ENCODE measurements at places on chromosomes 13 and 19. TPM values are rescaled to one million over a fixed set of nuclear protein-coding genes. Genes with fewer than 3 reads are reported as not detected.

DNA sequence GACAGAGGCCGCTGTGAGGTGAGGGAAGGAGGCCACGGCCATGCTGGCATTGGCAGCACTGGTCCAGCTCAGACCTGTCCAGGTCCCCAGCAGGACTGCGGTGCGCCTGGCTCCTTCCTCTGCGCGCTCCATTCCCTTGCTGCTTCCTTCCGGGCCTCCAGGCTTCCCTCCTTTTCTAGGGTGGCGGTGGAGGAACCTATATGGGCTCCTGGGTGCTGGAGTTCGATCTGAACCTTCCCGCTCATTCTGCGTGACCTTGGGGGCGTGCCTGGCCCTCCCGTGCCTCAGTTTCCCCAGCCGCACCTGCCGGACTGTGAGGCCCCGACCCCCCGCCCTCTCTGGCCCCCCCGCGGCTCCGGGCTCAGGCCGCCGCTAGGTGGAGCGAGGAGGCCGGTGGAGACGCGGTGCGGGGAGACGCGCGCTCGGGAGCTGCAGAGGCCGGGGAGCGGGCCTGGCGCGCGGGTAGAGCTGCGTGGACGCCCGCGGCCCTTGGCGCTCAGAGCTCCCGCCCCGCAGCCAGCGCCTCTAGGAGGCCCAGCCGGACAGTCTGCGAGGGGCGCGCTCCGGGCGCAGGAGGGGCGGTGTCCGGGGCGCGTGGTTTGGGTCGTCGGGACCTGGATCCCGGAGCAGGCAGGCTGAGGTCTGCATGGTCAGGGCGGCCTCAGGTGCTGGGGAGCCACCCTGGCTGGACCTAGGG lies 29.9 kb downstream of the EFNA2 start:
- H3K4me1 ChIP-seq = peaks cover 16% of the 10 kb centered on the region
- H3K4me3 ChIP-seq = no peak overlapping the region
- no peaks in the 10 kb centered on the region for H3K36me3 ChIP-seq

DNA sequence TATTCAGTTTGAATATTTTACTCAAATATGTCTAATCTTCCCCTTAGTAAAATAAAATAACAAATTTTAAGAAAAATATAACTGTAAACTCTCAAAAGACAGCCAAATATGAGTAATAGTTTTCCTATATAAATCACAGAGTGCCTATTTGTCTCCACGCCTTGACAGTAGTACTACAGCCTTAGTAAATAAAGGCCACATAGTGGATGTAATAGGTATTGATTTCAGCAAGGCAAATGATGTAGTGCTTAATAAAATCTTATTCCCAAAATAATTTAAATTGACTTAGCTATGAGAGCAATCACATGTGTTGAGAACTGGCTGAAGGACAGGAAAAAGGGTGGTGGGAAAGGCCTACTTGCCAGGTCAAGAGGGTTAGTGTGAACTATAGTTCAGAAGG lies 747.2 kb downstream of the OLFM4 start:
- no peak for DNase-seq
- H3K27ac ChIP-seq = no peak overlapping the region
- no peaks in the 10 kb centered on the region for H3K36me3 ChIP-seq

LGI4 gene
- total RNA-seq = 1.3 TPM

- no peaks in the 10 kb centered on the region for H3K4me1 ChIP-seq
Observed at GRCh38 chr13:57311009-57311586, 144.1 kb downstream of the PRR20E start.

DNA sequence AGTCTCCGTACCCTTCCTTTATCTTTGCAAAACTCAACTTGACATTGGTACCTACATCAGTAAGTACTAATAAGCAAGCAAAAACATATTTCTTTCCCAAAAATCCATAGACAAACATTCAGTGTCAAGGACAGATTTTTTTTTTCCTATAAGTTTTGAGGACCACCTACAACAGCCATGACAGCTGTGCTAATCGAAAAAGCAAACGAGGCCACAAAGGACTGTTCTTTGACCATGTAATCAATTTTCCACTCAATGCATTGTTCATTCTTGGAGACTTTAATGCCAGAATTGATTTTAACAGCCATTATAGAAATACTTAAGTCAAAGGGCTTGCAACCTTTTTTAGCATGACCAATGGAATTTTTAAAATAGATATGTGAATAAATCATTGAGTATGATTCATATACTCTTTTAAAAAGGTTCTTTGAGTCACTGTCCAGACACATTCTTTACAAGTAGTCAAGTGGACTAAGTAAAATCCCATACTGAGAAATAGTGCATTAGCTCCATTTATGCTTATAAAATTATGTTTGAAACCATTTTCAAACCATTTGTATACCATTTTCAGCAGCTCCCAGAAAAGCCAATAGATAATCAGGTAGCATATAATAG lies 323.9 kb downstream of the MZT1 start:
- no peak overlapping the region for H3K27ac ChIP-seq
- no peaks in the 10 kb centered on the region for H3K36me3 ChIP-seq
- no peaks in the 10 kb centered on the region for H3K4me1 ChIP-seq
- no peak for DNase-seq
- no peaks in the 10 kb centered on the region for H3K27me3 ChIP-seq

DNA sequence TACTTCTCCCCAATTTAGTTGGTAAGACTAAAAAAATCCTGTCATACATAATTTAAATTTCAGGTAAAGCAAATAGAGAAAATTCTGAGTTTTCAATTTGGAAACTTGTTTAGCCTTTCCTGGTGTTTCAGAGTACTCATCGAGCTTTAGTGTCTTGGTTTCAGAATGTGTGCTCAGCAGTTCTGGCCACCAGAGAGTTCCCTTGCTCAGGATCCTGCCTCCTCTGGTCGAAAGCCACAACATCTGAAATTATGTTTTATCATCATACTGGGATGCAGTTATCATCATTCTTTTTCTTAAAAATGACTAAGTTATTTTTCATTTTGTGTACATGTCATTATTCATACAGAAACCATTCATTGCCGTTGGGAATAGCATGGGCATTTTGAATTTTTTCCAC lies 263.2 kb upstream of the SPRY2 start:
- H3K4me3 ChIP-seq = no peak overlapping the region
- no peaks in the 10 kb centered on the region for H3K4me1 ChIP-seq
- H3K36me3 ChIP-seq = no peaks in the 10 kb centered on the region
- H3K27me3 ChIP-seq = no peaks in the 10 kb centered on the region

DNA sequence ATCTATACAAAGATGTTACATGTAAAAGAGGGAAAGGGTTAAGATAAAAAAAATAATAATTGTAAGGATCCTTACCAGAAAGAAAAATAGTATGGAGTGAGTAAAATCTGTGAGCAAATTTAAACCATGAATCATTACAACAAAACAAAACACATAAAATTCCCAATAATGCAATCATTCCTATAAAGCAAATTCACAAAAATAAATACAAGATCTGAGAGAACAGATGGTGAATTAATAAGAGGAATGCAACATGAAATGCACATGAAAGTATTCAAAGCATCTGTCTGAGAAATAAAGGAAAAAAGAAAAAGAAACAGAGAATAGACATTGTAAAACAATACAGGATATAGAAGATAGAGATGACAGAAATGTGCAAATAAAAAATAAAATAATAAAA lies 681.5 kb upstream of the KLHL1 start:
- H3K27me3 ChIP-seq = no peaks in the 10 kb centered on the region
- no peak overlapping the region for H3K4me3 ChIP-seq
- peaks cover 12% of the 10 kb centered on the region for H3K4me1 ChIP-seq
- DNase-seq = no peak
